ENCODE measurements at places on chromosomes 5 and 9. TPM values are rescaled to one million over a fixed set of nuclear protein-coding genes. Genes with fewer than 3 reads are reported as not detected.

The PCSK5 gene
- polyA plus RNA-seq = 15.9 TPM

The MOB3B gene
- 23.7 TPM for polyA plus RNA-seq

The ENTPD8 gene
- 1.0 TPM for polyA plus RNA-seq

- no peak for DNase-seq
Observed at GRCh38 chr9:10396615-10397014, 216.2 kb downstream of the PTPRD start.

GRCh38 chr9:94269264-94269663 lies 10.2 kb downstream of the ZNF169 start:
- DNase-seq = no peak

The TAF7 gene
- polyA plus RNA-seq = 157 TPM

- DNase-seq = no peak
Observed at GRCh38 chr5:148928141-148928540, 101.7 kb downstream of the ADRB2 start.

The PCDH1 gene
- polyA plus RNA-seq = 23.9 TPM

The CTXN3 gene
- not detected for polyA plus RNA-seq

DNA sequence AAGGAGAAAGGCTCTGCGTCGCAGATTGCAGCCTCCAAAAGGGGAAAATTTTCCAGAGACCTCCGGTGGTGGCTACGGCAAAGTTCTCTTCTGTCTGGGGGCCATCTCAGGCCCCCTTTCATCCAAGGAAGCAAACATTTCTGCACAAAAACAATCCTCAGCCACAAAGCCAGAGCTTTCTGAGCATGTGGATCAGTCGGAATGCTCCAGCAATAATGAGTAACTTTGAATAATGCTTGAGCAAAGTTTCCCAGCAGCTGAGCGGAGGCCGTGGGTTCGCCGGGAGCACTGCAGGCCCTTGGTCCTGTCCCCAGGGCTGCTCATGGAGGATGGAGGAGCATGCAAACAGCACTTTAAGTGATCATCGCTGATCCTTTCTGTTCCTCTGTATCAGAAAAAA lies 60.2 kb upstream of the UNC5A start:
- DNase-seq = no peak

GRCh38 chr9:128244837-128245231 lies 31.0 kb downstream of the GOLGA2 start:
- peak; percentile 91 for DNase-seq

DNA sequence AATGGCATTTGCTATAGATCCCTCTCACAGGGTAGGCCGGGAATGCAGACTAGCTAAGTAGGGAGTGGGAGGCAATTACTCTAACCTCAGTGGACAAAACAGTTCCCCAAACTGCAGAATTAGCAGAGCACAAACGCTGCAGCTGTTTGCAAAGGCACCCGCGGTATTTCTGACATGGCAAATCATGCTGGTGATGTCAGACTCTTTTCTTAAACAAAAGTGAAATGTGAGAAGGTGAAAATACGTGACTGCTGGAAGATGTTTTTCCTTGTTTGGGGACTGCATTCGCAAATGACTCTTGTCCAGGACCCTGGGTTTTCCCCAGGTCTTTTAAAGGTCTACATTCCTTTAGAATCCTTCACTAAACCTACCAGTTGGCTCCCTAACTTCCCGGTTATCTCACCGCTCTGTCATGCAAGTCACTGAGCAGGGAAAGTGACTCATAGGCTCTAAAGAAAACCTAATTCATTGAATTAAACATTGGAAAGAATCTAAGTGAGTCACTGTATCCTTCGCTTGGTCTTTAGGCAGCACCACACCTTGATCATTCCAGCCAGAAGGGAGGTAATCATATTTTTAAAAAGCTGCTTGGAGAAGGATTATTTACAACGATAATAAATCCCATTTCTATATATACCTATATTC lies 91.5 kb upstream of the DNAH5 start:
- DNase-seq = peak; percentile 57

The GPRIN1 gene
- polyA plus RNA-seq = 2.3 TPM

GRCh38 chr9:2125906-2126305 lies 110.8 kb downstream of the SMARCA2 start:
- no peak for DNase-seq

The FCN2 gene
- polyA plus RNA-seq = 0.68 TPM

The ACOT12 gene
- polyA plus RNA-seq = 1.1 TPM

DNA sequence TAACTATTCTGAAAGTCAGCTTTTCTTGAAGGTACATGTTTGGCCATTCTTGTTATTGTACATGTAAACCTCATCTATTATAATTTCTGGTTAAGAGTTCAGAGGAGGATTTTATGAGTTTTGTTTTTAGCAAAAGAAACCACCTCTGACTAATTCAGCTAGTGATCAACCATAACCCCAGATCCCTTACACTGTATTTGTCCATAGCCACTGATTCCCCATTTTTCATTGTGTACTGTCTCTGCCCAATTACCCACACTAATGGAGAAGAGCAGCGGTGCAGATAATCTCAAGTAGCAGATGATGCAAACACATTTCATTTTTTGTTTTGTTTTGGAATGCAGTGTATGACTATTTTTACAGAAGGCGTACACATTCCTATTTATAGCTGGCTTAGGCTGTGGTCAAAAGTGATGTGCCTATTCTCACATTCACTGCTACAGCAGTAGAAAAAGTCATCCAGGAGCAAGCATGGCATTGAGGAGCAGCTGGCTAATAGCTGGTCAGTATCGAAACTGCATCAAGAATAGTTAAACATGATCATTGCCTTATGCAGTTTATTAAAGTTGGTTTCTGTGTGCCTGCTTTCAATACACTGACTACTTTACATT lies 988.3 kb downstream of the DTWD2 start:
- DNase-seq = no peak

GRCh38 chr5:95864944-95865504 lies 42.5 kb upstream of the GLRX start:
- DNase-seq = no peak

The SLC6A18 gene
- 0.26 TPM for polyA plus RNA-seq

DNA sequence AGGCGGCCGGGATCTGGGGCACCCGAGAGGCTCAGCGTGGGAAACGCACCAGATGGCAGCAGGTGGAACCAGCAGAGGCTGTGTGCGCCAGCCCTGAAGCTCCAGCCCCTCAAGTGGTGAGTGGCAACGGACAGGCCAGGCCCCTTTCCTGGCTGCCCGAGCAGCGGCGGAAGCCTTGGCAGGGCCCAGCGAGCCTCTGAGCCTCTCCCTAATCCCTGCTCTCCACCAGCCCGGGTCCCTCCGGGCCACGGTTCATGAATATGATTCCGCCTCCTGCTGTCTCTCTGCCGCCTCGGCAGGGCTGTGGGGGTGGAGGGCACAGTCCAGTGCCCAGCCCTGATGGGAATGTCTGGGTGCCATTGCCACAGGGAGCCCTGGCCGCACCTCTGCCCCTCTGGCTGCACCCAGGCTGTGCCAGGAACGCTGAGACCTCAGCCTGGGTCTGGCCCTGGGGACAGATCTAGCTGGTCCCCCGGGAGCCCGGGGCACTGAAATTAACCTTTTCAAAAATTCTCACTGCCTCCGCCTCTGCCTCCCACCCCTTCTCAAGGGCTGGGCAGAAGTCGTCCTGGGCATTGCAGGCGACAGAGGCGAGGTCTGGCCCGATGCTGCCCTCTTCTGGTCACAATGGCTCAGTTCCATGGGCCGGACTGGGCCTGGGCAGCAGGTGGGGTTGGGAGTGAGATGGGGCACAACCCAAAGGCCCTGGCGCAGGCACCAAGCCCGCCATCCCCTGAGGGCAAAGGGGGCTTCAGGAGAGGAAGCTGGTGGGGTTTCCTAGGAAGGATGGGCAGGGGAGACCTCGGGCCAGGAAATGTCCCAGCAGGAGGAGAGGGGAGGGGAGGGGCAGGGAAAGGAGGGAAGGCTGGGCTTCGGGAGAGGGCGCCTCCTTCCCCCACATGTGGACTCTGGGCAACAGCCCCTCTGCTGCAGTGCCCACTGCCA lies 20.3 kb downstream of the CCDC187 start:
- DNase-seq = peak; percentile 71

The FOXD1 gene
- 16.3 TPM for polyA plus RNA-seq

The INSL6 gene
- polyA plus RNA-seq = 0.37 TPM

DNA sequence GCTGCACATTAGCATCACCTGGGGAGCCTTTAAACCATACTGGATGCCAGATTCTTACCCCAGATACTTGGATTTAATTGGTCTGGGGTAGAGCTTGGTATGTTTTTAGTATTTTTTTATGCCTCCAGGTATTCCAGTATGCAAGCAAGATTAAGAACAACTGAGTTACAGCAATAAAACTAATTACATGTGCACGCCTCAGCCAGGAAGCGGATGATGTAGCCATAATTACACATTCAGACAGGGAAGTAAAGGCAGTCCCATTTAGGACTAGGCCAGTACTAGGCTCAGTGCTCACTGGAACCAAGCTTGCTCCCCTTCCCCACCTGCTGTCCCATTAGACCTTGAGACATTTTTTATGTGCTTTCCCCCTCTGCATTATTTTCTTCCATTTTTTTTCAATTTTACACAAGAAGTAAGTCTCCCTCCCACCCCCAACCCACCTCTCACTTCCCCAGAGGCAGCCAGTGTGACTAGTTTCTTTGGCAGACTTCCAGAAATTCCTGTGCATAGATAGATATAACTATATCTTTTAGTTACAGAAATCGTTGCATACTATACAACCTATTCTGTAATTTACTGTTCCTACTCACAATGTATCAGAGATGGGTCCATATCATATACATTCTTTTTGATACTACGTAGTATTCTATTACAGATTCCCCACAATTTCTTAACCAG lies 7.1 kb upstream of the GNAQ start:
- no peak for DNase-seq

The TRIP13 gene
- polyA plus RNA-seq = 13.6 TPM

GRCh38 chr9:2936221-2936620 lies 92.3 kb upstream of the PUM3 start:
- DNase-seq = no peak

The IL5 gene
- not detected for polyA plus RNA-seq

The NMUR2 gene
- polyA plus RNA-seq = 0.09 TPM

Measured in renal pelvis (tissue), 12 donors.